Prostate gland (tissue), 2 donors: ENCODE measurements at places on chromosomes 5 and 9.

DNA sequence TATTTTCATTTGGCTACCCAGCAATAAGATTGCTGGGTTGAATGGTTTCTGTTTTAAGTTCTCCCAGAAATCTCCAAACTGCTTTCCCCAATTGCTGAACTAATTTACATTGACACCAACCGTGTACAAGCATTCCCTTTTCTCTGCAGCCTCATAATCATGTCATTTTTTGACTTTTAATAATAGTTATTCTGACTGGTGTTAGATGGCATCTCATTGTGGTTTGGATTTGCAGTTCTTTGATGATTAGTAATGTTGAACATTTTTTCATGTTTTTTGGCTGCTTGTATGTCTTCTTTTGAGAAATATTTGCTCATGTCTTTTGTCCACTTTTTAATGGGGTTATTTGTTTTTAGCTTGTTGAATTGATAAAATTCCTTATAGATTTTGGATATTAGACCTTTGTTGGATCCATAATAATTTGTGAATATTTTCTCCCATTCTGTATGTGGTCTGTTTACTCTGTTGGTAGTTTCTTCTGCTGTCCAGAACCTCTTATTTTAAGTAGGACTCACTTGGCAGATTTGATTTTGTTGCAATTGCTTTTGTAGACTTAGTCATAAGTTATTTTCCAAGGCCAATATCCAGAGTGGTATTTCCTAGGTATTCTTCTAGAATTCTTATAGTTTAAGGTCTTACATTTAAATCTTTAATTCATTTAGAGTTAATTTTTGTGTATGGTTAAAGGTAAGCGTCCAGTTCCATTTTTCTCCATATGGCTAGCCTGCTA is 793.7 kb downstream of the BRINP1 start:
- DNase-seq = no peak

GRCh38 chr9:27426511-27427271 is 97.4 kb upstream of the IFNK start:
- no peak for DNase-seq

DNA sequence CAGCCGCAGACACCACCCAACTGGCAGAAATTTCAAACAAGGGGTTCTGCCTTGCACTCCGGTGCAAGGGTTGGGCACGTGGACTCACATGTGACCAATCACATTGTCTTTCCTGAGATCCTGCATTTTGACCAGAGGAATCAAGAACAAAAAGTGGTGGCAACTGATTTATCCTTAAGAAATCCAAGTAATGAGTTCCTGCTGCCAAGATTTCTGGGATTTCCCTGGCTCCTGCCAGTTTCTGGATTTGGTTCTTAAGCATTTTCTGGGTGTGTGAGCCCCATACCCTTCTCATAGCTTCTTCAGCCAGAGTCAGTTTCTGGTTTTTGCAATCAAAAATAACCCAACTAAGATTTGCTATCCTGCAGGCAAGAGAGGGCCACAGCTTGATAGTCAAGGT is 17.4 kb upstream of the KCNIP1 start:
- DNase-seq = no peak

DNA sequence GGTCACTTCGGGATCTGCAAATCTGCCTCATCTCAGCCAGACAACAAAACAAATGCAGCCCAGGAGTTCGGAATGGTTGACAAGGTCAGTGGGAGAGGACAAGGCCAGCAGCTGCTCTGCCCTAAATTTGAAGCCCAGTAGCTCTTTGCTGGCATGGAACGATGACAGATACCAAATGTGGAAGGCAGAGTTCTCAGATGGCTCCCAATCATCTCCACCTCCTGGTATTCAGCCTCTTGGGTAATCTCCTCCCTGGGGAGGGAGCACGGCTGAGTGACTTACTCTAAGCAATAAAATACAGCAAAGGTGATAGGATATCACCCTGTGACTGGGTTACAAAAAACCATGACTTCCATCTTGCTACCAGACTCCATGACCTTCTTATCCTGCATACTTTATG is 172.8 kb downstream of the ENTREP1 start:
- DNase-seq = no peak

DNA sequence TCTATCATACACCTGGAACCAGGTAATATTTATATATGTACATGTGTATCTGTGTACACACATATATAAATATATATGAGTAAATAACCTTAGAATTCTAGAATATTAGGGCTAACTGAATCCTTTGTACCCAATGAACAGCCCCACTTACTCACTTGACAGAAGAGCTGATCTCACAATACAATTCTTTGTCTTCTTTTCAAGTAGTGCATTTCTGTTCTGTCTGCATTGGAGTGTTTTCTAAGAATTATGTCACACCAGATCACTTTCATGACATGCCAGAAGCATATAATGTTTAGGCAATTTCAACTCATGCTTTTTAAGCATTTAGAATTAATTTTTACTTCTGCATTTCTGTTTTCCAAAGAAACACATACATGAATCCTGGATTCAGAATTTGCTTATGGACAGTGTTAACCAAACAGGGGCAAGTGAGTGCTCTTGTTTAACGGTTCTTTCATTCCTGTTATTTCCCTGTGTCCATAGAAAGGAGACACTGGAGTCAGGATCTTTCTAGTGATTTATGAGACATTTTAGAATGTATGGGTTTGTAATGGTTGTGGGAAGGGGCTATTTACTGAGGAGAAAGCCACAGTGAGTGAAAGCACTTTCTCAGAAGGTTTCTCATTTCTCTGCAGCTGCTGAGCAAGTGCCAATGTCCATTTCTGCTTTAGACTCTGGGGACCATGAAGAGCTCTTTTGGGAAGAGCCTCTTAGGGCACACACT is 123.2 kb downstream of the RMI1 start:
- DNase-seq = no peak

DNA sequence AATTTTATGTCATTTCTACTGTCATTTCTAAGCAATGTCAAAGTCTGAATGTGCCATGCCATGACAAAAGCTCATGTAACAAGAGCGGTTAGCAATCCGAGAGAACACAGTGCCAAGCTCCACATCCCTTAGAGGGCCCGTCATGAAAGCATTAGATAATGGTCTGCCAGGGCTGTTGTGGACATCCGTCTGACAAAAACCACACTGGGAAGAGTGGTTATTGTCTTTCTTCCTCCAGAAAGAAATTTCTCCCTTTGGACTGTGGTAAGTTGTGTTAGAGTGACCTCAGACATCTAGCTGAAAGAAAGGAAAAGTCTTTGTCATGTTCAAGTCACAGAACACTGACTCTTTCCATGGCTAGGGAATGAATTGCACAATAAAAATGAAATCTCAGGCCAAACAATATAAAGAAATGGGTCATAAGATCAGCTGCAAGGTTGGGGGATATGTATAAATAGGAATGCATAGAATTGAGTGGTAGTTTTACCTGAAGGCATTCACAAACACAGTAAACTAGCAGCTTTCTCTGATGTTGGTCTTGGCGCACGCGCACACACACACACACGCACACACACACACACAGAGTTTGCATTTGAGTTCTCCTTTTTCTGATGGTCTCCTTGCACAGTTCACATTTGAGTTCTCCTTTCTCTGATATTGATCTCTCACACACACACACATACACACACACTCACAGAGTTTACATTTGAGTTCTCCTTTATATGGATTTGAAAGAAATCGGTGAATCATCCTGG is 5.3 kb downstream of the SLC1A3 start:
- DNase-seq = no peak

DNA sequence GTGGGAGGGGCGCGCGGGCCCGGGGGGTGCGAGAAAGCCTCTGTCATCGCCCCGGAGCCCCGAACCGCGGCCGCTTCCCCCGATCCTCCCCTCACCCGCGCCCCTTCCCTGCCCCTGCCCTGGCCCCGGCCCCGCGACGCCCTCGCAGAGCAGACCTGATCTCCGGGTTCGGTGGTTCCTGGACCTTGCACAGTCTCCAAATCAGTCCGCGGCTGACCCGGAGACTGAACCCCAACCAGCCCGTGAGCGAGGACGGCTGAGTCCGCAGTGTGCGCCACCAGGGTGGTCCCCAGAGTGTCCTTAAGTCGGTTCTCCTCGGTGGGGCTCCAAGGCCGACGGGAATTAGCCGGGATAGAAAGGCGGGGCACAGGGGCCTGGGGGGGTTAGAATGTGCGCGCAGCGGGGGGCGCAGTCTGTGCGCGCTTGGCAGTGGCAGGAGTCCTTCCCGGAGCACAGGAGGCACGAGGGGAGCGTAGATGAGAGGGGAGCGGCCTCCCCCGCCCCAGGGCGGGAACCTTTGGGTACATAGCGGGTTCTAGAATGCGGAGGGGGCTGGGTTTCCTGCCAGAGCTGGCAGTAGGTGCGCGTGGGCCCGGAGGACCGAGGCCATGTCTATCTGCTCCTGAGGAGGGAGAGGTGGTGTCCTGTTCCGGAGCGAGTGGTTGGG is 779 bp downstream of the PKN3 start:
- no peak for DNase-seq

- DNase-seq = no peak
Measured at GRCh38 chr5:21419383-21419782, 1431.4 kb upstream of the CDH18 start.

- DNase-seq = no peak
Measured at GRCh38 chr5:132099076-132099748, 25.6 kb downstream of the CSF2 start.

- DNase-seq = no peak
Measured at GRCh38 chr5:169763376-169764017, 126.4 kb downstream of the DOCK2 start.

GRCh38 chr9:124032247-124032646 is 20.7 kb downstream of the LHX2 start:
- DNase-seq = no peak

GRCh38 chr5:33834334-33834733 is 57.5 kb downstream of the ADAMTS12 start:
- DNase-seq = no peak

DNA sequence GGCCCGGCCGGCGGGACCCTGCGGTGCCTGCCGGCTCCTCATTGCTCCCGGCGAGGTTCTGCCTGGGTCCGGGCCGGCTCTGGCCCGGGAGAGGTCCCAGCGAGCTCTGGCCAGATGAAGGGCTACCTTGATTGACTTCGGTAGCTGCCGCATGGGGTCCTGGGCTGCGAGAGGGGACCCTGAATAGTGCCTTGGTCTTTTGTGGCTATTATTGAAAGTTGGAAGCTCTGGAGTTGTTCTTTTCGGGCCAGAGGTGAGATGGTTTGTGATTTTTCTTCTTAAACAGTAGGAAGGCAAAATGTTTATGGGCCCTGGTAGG is 635 bp downstream of the NAA35 start:
- no peak for DNase-seq

GRCh38 chr9:16653491-16654399 is 216.7 kb downstream of the BNC2 start:
- DNase-seq = no peak
